Endothelial cell of umbilical vein (primary cell): ENCODE measurements at places on chromosomes 1 and 21.

DNA sequence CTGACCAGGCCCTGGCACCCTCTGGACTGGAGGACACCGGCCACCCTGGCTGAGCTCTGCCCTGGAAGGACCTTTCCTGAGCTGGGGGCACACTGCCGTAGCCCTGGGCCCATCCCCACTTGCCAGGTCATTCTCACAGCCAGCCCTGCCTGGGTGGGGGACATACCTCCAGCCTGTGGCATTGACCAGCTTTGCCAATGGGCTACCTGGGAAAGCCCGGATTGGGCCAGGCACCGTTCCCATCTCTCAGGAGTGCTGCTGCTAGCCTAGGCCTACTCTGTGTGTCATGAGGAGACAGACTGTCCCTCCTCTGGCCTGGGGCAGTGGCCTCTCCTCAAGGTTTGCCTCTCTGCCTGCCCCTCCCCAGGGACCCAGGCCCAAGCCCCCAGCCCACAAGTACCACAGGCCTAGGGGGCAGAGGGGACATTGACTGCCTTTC, 40.0 kb downstream of the COQ8A start:
- no peak for DNase-seq

- peak; percentile 13 for DNase-seq
Observed at GRCh38 chr1:2091611-2092604, 41.7 kb downstream of the PRKCZ start.

DNA sequence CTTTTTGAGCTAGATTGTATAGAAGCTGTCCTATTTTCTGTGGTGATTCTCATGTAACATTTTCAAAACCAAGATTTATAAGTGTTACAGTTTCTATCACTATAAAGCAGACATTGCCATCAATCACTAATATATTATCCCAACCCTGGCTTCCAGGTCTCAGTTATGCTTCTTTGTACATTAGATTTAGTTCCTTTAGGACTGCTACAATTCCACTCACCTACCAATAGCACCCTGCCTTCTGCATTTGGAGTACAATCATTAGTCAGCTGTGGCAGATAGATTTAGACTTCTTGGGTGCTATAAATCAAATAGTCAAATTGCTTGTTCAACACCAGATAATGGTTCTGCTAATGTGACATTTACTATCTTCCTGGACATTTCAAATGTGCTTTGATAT, 281.6 kb downstream of the BRINP3 start:
- no peak for DNase-seq

DNA sequence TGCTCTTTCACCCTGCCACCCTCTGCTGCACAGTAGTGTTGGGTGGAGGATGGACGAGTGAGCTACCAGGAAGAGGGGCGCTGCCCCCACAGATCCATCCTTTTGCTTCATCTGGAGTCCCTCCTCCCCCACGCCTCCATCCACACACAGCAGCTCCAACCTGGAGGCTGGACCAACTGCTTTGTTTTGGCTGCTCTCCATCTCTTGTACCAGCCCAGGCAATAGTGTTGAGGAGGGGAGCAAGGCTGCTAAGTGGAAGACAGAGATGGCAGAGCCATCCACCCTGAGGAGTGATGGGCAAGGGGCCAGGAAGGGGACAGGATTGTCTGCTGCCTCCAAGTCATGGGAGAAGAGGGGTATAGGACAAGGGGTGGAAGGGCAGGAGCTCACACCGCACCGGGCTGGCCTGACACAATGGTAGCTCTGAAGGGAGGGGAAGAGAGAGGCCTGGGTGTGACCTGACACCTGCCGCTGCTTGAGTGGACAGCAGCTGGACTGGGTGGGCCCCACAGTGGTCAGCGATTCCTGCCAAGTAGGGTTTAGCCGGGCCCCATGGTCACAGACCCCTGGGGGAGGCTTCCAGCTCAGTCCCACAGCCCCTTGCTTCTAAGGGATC, 8.5 kb downstream of the CHRNB2 start:
- no peak for DNase-seq

GRCh38 chr1:54221113-54221834, 21.3 kb downstream of the MRPL37 start:
- no peak for DNase-seq

- no peak for DNase-seq
Observed at GRCh38 chr1:10726355-10726754, 70.1 kb downstream of the CASZ1 start.

DNA sequence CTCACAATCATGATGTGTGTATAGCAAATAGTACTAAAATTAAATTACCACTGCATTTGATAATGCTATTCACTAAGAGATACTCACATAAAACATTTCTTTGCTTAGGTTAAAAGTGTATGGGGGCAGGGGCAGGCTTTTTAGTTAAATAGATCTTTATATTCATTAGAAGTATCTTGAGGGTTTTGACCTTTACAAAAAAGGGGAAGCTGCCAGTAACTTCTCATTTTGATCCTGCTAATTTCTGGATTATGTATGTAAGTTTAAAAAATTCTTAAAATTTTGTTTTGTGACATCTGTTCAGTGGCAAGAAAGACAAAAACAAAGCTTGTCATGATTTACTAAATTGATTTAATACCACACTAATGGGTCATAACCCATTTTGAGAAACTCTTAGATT, 45.8 kb upstream of the S1PR1 start:
- DNase-seq: no peak

DNA sequence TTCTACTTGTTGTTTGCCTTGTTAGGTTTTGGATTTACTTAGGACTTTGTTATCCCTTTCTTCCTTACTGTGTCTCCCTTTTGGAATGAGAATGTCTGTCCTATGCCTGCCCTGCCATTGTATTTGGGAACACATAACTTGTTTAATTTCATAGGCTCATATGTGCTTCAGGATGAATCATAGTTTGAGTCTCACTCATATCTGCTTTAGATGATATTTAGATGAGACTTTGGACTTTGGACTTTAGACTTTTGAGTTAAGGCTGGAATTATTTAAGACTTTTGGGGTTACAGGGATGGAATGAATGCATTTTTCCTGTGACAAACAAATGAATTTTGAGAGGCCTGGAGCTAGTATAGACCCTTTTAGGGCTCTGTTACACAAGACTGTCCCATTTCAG, 33.4 kb downstream of the PSMG1 start:
- DNase-seq: no peak

DNA sequence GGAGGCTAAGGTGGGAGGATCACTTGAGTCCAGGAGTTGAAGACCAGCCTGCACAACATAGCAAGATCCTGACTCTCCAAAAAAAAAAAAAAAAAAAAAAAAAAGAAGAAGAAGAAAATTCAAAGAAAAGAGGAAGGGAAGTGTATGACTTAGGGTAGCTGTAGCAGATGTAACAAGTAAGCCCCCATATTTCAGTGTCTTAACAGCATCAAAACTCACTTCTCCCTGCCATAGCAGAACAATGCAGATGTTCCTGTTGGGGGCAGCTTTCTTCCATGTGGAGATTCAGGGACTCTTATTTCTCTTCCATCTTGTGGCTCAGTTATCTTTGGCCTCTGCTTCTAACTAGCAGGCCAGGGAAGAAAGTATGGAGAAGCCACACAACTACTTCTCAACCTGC, 10.2 kb upstream of the PTGFRN start:
- no peak for DNase-seq

- DNase-seq: no peak
Observed at GRCh38 chr1:202268817-202269216, 72.9 kb downstream of the UBE2T start.

DNA sequence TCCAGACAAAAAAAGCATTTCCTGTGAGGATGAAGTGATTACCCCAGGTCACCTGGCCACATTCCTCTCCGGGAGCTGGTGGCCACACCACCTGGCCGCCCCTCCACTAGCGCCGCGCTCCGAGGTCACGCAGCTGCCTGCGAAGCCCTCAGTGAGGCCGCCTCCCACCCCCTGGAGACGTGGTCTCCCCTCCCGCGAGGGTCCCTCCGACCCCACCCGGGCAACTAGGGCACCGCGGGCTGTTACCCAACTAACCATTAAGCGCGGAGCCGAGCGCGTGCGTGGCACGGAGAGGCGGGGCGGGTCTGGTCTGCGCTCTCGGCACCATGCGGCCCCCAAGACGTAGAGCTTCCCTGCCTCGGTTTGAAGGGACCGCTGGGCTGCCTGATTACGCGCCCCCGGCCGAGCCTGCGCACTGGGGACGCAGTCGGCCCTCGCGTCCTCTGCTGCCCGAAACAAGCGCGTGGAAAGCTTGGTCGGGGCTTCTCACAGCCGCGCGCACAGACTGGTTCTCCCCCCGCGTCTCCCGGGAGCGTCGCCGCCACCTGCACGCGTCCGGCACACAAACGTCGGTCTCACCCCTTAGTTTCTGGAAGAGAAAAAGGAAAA, 106.5 kb downstream of the SLC16A1 start:
- peak; percentile 90 for DNase-seq

DNA sequence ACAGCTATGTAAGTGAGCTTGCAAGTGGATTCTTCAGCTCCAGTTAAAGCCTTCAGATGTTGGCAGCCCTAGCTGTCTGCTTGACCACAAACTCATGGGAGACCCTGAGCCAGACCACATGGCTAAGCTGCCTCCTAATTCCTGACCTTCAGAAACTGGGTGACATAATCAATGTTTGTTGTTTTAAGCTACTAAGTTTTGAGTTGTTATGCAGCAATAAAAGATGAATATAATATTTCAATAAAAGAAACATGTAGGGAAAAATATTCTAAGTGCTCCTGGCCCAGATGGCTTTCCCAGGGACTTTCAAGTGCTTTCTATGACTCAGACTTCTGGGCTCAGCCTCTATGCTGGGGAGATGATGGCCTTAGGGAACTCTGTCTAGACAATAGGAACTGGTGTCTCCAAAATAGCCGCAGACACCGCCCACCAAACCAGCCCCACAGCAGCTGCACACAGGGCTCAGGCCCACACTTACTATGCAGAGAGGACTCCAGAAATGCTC, 20.3 kb upstream of the AZIN2 start:
- DNase-seq: peak; percentile 28

DNA sequence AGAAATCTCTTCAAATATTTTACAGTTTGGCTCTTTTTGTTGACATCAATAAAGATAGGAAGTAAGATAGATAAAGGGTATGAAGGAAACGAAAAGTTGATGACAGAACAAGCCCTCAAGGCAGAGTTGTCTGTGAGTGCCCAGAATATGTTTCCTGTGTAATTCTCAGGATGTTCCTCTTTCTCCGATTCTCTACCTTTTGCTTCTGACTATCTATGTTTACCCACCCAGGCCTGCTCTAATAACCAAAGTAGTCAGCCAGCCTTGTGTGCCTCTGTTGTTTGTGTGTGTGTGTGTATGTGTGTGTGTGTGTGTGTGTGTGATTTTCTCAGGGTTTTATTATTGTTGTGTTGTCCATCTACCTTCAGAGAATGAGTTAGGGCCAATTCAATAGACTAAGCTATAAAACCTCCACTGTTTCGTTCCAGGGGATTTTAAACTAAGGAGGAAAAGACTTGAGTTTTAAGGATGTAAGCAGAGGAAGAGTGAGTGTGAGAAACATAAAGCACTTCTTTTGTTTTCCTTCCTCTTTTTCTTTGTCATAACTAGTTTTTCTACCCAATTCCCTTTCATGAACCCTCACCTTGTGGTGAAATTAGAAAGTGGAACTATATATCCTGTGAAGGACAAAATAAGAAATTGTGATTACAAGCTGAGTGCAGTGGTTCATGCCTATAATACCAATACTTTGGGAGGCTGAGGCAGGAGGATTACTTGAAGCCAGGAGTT, 627.4 kb upstream of the NR5A2 start:
- DNase-seq: no peak
